ENCODE measurements at places on chromosomes 4 and X.

GRCh38 chr4:127484117-127484516 lies 148.6 kb upstream of the INTU start:
- DNase-seq, result no peak

- DNase-seq, result no peak
These were observed 296.1 kb upstream of the LDB2 start for GRCh38 chr4:17194586-17194985.

- no peak for DNase-seq
These were observed 112.6 kb downstream of the PHKA2 start for GRCh38 chrX:18871161-18871890.

DNA sequence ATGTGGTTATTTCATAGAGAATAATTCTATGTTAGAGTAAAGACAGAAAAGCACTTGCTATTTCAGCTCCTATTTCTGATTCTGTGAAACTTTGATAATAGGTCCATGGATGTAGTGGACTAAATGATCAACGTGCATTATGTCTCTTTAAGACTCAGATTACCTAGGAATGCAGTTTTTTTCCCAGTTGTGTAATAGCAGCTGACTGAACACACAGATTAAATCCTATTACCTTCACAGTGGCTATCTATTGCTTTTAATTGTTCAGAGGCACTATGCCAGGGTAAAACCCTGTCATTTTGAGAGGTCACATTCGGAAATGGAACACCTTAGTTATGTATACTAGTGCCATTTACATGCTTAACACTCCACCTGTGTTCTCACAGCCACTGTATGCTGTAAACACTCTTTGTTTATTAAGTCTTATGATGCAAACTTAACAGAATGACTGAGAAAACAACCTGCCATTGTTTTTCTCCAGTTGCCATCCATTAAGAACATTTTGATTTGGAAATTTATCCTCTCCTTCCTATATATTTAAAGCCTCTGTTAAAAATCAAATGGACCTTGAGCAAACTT lies 70.5 kb downstream of the HPGD start:
- no peak for DNase-seq

DNA sequence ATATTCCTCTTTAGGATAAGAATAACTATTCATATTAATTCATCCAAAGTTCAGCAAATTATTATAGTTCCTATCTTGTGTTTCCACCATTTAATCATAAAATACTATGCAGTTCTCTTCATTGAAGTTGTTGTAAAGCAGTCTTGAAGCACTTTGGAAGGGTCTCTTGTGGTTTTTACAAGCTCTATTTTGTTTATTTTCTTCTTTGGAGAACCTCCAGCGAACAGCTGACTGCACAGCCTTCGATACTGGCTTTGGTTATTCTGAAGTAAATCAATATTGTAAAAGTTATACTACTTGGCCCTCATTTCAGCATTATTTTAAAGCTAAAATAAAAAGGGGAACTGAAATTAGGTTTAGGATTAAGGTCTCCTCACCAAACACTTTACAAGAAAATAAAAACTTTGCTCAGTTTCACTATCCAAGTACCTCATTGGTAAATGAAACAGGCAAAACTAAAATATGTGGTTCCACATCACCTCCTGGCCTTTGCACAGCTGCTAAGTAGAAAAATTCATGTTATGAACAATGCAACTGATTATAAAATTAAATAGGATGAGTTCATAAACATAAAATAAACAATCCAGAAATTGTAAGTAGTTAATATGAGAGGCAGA lies 1629.2 kb upstream of the ADGRL3 start:
- no peak for DNase-seq

DNA sequence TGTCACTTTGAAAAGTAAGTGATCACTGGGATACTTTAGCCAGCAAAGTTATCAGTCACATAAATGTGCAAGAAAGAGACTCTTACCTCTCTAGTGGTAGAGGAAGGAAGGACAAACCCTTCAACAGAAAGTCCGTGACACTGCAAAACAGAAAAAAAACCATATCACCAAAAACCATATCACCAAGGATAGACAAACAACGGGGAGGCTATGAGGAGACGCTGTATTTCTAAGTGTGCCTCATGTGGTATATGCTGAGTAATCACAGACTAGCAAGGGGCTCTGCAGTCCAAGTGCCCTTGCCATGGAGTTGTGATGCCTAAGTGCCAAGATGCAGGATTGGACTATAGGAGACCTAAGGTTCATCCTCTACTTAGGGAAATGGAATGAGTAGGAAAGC lies 11.5 kb upstream of the HDAC8 start:
- DNase-seq, result no peak

- DNase-seq, result peak; percentile 64
These were observed 3.5 kb downstream of the TMSB4X start for GRCh38 chrX:12978205-12979025.

- DNase-seq, result no peak
These were observed 38.2 kb downstream of the NHS start for GRCh38 chrX:17413228-17413627.

DNA sequence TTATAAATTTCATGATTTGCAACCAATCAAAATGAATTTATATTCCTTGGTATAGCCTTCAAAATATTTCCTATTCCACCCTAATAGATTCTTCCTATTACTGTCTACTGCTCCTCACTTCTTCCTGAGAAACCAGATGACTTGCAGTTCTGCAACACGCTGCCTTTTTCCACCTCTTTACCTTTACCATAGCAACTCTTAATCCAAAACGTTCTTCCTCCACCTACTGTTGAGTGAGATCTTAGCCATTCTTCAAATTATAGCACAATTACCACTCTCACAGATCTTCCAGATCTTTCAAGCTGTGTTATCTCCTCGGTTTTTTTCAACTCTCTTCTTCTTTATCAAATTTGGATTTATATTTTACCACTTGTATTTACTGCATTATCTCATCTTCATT lies 289.8 kb downstream of the ADGRL3 start:
- DNase-seq, result no peak

DNA sequence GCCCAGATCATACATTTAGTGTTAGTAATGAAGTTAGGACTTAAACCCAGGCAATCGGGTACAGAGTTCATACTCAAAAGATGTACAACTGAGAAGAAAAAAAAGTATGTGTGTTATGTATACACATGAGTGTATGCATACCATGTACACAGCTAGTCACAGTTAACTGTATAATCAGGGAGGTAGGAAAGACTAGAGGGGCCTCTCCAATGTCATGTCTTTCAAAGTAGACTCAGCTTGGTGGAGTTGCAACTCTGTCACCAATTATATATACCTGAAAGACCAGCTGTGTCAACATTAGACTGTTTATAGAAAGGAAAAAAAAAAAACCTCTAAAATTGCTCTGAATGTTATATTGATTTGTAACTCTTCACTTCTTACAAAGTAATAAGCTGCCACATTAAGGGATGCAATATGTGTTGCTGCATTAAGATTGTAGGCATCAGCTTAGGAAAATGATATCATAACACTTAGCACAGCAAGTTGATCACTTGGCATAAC lies 167.5 kb downstream of the DCTD start:
- DNase-seq, result no peak

GRCh38 chrX:56503941-56504673 lies 59.3 kb upstream of the UBQLN2 start:
- no peak for DNase-seq

- no peak for DNase-seq
These were observed 65.0 kb downstream of the CLDN34 start for GRCh38 chrX:10032147-10032546.

- no peak for DNase-seq
These were observed 116.0 kb upstream of the ETNPPL start for GRCh38 chr4:108878806-108879205.

- peak; percentile 39 for DNase-seq
These were observed 863 bp upstream of the RAB33A start for GRCh38 chrX:130170752-130171445.

DNA sequence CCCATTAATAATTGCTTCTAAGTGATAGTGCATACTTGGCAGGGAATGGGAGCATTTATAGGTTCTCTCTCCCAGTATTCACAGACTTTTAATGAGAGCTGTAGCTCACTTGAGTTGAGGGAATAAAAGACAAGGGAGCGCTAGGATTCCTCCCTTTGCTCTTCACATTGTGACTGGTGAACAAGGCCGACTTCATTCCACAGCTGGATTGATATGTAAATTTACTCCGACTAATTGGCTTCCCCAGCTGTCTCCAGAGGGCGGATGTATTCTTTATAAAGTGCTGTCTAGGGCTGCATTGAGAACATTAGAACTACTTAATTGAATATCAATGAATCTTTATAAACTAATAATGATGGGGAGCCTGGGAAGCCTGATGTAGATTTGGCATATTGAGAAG lies 63.4 kb downstream of the GPR50 start:
- DNase-seq, result no peak

- DNase-seq, result no peak
These were observed 5.3 kb downstream of the NKX1-1 start for GRCh38 chr4:1400831-1401408.

DNA sequence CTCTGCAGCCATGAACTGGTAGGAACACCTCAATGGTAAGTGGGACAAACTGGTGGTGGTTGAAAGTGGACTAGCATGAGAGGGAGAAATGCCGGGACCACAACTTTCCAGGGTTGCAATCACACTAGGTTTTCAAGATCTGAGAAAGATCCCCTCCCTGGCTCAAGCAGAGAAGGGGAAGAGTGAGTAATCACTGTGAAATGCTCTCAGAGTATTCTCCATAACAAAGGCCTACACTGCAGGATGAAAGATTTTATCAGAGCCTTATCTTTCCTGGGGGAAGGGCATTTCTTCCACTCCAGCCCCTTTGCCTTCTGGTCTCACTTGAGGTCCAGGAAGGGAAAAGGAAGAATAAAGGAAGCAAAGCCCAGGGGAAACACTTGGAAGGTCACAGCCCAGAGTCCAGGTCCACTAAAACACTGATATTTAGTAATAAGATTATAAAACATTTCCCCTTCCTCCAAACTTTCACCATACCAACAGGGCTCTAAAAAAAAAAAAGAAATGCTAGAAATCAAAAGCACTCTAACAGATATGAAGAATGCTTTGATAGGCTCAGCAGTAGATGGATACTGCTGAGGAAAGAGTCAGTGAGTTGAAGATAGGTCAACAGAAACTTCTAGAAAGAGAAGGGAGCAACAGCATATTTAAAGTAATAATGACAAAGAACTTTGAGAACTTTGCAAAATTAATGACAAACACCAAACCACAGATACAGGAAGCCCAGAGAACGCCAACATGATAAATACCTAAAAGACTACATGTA lies 95.9 kb downstream of the WDFY3 start:
- no peak for DNase-seq

DNA sequence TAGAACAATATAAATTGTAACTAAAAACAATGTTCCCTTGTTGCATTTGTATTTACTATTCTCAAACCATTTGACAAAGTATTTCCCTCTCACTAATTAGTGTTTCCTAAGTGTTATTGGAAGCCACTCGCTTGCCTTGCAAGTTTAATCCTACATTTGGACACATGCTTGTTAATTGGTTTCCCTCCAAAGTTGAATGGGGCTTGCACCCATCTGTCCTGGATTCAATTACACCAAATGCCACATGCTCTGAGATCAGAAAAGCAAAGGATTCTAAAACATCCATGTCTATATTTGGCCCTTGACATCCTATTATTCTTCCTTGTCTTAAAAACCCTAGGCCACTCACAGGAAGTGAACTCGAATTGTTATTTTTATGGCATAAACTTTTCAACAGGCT lies 146.6 kb downstream of the AMELX start:
- DNase-seq, result no peak

- DNase-seq, result no peak
These were observed 166.1 kb upstream of the PDE5A start for GRCh38 chr4:119794681-119795080.

DNA sequence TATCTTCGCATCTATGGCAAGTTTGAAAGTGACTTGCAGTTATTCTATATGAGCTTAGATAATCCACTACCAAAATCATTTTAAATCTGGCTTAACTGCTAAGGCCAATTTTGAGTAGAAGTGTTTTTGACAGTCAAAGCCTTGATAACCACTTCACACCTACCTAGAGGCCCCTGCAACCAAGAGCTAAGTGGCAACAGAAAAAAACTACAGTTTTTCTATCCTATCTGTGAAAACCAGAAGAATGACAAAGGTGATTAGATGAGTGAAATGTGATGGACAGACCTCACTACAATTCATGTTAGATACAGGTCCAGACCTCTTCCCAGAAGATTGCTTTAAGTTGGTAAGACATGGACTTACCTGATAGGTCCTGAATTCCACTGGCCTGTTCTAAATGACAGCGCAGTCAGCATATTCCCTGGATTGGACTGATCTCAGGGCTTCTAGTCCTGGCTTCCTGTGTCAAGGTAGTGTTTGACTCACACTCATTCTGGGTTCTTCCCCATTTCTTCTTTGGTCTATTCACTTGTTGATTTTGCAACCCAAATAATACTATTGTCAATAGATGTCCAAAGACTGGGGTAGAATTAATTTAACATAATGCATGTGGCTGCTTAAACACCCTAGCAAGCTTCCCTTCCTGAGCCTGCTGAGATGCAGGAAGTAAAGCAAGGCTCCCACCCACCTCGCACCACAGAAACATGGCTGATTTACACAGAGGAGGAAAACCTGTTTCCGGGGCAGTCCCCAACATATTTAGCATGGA lies 65.1 kb downstream of the PPP3CA start:
- no peak for DNase-seq

- no peak for DNase-seq
These were observed 70.1 kb downstream of the MID1IP1 start for GRCh38 chrX:38871129-38872029.

GRCh38 chrX:19869193-19869592 lies 18.2 kb downstream of the SH3KBP1 start:
- DNase-seq, result no peak

- no peak for DNase-seq
These were observed 296.0 kb upstream of the SFRP2 start for GRCh38 chr4:154084864-154085263.

- DNase-seq, result no peak
These were observed 41.9 kb downstream of the COL4A6 start for GRCh38 chrX:108396188-108396891.

- DNase-seq, result no peak
These were observed 370.3 kb upstream of the SLC7A11 start for GRCh38 chr4:138612428-138612827.

DNA sequence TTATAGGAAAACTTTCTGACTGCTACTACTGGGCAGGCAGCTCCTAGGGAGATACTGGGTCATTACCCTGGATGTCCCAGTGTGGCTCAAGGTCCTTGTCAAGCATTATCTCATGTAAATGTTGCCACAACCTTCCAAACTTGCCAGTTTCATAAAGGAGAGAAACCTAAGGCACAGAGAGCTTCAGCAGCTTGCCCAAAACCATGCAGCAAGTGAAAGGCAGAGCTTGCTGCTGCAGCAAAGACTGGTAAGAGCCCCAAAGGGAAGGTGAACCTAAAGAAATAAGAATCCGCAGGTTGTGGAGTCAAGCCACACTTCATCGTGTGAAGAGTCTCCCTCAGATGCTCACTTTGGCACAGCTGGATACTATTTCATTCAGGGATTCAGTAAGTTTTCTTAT lies 2.3 kb downstream of the MPP1 start:
- no peak for DNase-seq

All from activated effector memory CD4-positive, alpha-beta T cell treated with Interleukin-2 at 50 U/mL for 16 hours (primary cell).